Sciatic nerve (tissue), 2 donors: ENCODE measurements at places on chromosomes 5 and 9.

DNA sequence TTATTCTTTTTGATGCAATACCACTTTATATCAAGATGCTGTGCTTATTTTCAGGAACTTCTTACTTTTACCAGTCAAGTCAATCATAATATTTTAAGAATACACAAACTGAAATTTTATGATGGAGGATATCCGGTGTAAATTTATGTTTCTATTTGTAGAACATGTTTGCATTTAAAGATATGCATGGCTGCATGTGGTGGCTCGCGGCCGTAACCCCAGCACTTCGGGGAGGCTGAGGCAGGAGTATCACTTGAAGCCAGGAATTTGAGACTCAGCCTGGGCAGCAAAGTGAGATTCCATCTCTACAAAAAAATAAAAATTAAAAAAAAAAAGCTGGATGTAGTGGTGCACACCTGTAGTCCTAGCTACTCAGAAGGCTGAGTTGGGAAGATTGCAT lies 73.5 kb upstream of the ALDH1A1 start:
- DNase-seq = no peak

DNA sequence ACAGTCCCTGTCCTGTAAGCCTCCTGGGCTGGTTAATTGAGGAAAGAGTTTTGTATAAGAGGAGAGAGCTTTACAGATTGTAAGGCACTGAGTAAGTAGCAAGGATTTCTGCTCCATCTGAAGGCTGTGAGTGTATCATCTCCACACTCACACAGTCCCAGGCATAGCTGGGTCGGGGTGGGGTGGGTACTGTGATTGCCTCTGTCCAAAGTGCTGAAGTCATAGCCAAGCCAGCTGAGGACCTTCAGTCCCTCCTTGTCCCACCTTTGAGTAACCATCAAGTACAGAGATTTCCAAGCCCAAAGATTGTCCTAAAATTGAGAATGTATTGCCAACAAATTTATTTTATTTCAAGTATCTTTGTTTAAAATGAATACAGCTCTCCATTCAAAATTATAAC lies 5.5 kb upstream of the DNAJB5 start:
- DNase-seq = no peak

DNA sequence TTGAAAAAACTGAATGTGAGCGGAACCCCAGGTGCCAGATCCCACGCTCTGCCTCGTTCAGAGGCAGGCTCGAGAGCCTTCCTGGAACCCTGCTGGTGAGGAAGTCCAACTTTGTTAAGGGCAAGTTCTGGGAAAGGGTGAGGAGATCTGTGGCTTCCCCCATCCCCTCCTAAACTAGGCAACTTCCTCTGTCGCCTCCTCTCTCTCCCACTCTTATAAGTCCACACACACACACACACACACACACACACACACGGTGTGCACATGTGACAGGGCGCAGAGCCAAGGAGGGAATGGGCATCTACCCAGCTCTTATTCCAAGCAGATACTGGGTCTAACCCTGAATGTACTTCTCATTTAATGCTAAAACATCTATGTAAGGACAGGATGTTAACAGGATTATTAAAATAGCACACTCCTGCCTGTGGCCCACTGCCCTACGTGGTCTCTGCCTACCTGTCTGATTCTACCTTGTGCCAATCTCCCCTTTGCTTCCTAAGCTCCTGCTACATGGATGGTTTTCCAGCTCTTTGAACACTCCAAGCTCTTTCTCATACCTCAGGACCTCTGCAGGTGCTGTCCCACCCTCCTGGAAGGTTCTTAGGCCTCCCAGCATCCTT lies 72.4 kb upstream of the FBXW11 start:
- DNase-seq = peak; percentile 73

GRCh38 chr9:18555105-18555883 lies 81.3 kb downstream of the ADAMTSL1 start:
- no peak for DNase-seq

GRCh38 chr9:88164850-88165249 lies 26.6 kb upstream of the SPATA31C2 start:
- no peak for DNase-seq

GRCh38 chr9:1354086-1354485 lies 303.9 kb downstream of the DMRT2 start:
- DNase-seq = no peak

DNA sequence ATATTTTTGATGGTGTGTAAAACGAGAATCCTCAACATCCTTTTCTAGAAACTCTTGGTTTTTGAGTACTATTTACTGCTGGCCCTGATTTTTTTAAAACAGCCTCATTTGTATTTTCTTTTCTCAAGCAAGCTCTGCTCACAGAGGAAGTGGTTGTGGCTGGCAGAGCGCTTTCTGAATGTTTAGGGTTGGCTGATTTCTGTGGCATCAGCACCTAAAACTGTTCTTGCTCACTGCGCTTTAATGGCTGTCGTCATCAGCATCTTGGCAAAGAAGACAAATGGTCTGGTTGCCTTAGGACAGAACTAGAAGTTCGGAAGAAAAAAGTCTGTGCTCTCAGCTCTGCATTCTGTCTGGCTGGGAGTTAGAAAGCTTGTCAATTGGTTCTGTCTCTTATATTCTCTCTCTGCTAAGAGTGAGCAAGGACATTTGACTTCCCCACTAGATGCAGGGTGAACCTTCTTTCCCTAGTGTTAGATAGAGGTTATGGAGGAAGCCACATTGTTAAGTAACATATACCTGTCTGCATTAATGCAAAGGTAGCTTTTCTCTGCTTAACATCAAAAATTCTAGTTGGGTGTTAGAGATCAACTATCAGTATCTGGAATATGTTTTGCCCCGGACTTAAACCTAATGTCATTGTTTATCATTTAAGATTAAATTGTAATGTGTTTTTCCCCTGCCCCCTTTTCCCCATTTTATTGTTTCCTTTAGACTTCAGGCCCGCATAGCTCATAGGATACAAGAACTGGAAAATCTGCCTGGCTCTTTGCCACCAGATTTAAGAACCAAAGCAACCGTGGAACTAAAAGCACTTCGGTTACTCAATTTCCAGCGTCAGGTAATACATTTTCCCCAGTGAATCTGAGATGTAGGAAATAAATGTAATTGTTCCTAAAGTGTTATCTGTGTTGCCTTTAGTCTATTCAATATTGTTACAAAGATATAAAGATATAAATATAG lies 39.0 kb downstream of the SMARCA2 start:
- no peak for DNase-seq

DNA sequence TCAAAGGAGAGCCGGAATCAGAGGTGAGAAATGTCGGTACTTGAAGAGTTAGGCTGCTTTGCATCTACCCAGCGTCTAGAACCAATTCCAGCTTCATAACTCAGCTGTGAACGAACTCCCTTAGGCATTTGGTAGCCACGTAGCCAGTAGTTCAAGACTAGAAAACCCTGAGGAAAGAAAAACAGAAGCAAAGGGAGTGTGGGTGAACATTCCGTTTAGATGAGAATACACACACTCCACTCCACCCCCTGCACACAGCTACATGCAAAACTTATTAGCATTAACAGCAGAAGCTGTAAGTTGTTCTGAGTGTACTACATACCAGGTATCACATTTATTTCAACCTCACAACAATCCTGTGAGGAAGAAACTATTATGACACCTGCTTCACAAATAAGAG lies 78.3 kb downstream of the SMIM23 start:
- DNase-seq = no peak

- no peak for DNase-seq
These were observed 186.2 kb downstream of the GABBR2 start for GRCh38 chr9:98522487-98522886.

DNA sequence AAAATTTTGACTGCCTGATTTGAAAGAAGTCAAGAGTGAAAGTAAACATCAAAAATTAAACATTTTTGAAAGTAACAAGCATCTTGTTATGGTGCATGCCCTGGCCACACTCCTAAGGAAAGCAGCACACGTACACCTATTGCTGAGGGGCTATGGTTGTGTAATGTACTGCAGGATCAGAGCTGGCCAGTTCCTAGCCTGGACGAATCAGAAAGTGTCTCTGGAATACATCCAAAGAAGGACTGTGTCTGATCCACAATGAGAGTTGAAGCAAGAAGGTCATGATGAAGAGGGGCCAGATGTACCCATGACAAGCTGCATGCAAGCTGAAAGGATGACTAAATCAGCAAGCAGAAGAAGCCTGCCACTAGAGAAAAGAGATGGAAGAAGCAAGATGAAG lies 618.2 kb downstream of the TLE1 start:
- no peak for DNase-seq

- no peak for DNase-seq
These were observed 114.0 kb downstream of the NSG2 start for GRCh38 chr5:174159327-174160114.

GRCh38 chr9:38118862-38119438 lies 49.9 kb upstream of the SHB start:
- peak; percentile 18 for DNase-seq

- no peak for DNase-seq
These were observed 72.2 kb downstream of the PRDM9 start for GRCh38 chr5:23579566-23579965.

DNA sequence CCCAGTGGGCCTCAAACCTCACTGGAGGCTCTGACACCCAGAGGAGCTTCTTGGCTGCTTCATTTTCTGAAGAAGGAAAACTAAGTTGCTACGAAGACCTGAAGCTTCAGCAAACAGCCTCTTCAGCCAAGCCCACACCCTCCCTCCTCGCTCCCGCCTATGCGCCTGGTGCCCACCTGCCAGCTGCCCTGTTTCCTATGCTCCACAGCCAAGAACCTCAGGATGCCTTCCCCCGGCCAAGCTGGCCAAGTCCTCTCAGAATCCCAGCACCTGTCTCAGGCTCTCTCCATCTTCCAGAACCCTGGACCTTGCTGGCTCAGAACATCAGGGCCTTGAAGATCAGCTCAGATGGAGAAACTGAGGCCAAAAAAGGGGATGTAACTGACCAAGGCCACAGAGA lies 60.4 kb downstream of the STK10 start:
- peak; percentile 40 for DNase-seq

DNA sequence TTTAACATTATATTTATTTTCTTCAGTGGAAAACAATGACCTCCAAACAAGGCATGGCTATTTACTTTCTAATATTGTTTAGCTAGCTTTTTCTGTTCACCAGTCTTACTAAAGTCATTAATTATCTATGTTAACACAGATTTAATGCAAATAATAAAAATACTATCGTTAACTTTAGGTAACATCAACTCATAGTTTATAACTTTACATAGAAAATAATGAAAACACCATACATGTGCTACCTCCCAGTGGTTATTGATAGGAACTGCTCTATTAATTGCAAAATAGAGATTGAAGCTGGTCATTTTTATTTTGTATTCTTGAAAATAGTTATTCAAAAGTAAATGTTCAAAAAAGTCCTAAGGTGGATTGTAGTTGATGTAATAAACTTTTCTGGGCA lies 78.3 kb upstream of the HCN1 start:
- no peak for DNase-seq

DNA sequence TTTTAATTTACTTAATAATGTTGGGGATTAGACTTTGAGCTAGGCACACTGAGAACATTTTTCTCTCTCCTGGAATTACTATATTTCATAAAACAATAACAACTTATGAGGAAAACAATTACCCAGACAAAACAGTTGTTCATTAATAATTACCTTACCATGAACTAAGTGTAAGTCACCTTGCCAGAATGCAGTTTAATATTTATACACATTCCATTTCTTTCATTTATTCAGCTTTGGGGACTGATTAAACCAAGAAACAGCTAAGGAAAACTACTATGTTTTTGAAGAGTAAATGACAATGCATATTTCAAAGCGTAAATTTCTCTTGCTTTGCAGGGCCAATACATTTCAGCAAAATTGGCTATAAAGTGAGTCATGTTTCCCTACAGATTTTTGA lies 616.2 kb downstream of the PRELID2 start:
- no peak for DNase-seq
